Activated CD4-positive, alpha-beta T cell treated with anti-CD3 and anti-CD28 coated beads, Interleukin-2, amount 10 ng/mL, durations not matched to agents 24 days and 14 days (primary cell): ENCODE measurements at places on chromosomes 5 and 9. TPM values are rescaled to one million over a fixed set of nuclear protein-coding genes. Genes with fewer than 3 reads are reported as not detected.

The ASPN gene
- not detected in 2 replicates for total RNA-seq

The RNF183 gene
- 0.12 TPM in 1 of 2 replicates, not detected in the other for total RNA-seq

The PCDHB15 gene
- not detected in 2 replicates for total RNA-seq

The EQTN gene
- not detected in 2 replicates for total RNA-seq

The DPP7 gene
- total RNA-seq, result 365 and 375 TPM in 2 replicates

The SPATA31C1 gene
- total RNA-seq, result not detected in 2 replicates

The HK3 gene
- total RNA-seq, result 0.21 and 0.85 TPM in 2 replicates

The UBE2R2 gene
- total RNA-seq, result 41.6 and 41.9 TPM in 2 replicates

The GMCL2 gene
- 0.07 TPM in 1 of 2 replicates, not detected in the other for total RNA-seq

The PLAC8L1 gene
- total RNA-seq, result 0.57 and 1.2 TPM in 2 replicates

The SPAG8 gene
- 0.21 and 0.52 TPM in 2 replicates for total RNA-seq

The CAVIN4 gene
- 0.19 and 0.21 TPM in 2 replicates for total RNA-seq

The CNTFR gene
- total RNA-seq, result not detected in 2 replicates
